MCF 10A (cell line): ENCODE measurements at places on chromosomes 3 and 15. TPM values are rescaled to one million over a fixed set of nuclear protein-coding genes. Genes with fewer than 3 reads are reported as not detected.

- DNase-seq, result no peak
- no peaks in the 10 kb centered on the region for H3K36me3 ChIP-seq
- no peak overlapping the region for H3K27ac ChIP-seq
- no peak overlapping the region for H3K4me3 ChIP-seq
- H3K4me1 ChIP-seq, result no peaks in the 10 kb centered on the region
Observed at GRCh38 chr3:13347390-13347950, 72.7 kb downstream of the NUP210 start.

DNA sequence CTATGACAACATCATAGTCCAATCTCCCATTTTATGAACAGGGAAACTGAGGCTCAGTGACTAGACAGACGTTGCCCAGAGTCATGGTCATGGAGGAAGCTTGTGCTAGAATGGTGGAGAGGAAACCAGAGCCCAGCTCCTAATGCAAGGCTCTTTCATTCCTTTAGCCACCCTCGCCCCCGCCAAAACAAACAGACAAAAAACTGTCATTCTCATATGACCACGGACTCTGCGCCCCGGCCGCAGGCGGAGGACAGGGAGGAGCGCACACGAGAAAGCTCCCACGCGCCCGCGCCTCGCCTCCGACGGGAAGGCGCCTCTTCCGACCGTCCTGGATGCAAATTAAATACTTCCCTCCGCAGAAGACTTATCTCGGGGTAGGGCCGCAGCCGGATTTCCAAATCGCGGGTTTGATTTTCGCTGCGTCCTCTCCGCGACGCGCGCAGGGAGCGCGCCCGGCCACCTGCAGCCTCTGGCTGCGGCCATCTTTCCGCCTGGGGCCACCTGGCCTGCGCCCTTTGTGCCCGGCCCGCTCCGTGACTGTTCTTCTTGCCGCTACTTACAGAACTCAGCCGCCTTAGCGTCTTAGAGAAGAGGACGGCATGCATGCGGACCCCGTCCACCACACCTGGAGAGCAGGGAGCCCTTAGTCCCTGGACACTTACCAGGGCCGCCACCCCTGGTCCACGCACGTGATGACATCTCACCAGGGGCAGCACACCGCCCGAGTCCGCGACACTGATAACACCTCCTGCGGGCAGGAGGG, 670 bp upstream of the ATP13A3 start:
- peak overlapping the region; percentile 92 for H3K27ac ChIP-seq
- H3K27me3 ChIP-seq, result no peaks in the 10 kb centered on the region
- no peak for DNase-seq

- H3K36me3 ChIP-seq, result no peaks in the 10 kb centered on the region
- H3K27me3 ChIP-seq, result no peaks in the 10 kb centered on the region
- no peak overlapping the region for H3K27ac ChIP-seq
- no peak for DNase-seq
- no peak overlapping the region for H3K4me3 ChIP-seq
Observed at GRCh38 chr3:4528819-4529600, 35.9 kb downstream of the ITPR1 start.

Gene SCN11A
- total RNA-seq, result 0.05 TPM in 1 of 2 replicates, not detected in the other

- H3K4me1 ChIP-seq, result no peaks in the 10 kb centered on the region
- no peak for DNase-seq
- H3K36me3 ChIP-seq, result no peaks in the 10 kb centered on the region
- no peaks in the 10 kb centered on the region for H3K27me3 ChIP-seq
- no peak overlapping the region for H3K27ac ChIP-seq
- no peak overlapping the region for H3K4me3 ChIP-seq
Observed at GRCh38 chr15:70954733-70955132, 62.1 kb downstream of the LRRC49 start.

GRCh38 chr15:66369773-66370651, 13.5 kb upstream of the TIPIN start:
- H3K27me3 ChIP-seq, result no peaks in the 10 kb centered on the region
- peak; percentile 54 for DNase-seq
- H3K4me1 ChIP-seq, result peaks cover 7% of the 10 kb centered on the region
- H3K36me3 ChIP-seq, result no peaks in the 10 kb centered on the region
- no peak overlapping the region for H3K27ac ChIP-seq
- H3K4me3 ChIP-seq, result peak overlapping the region; percentile 48

- no peak overlapping the region for H3K27ac ChIP-seq
- H3K36me3 ChIP-seq, result no peaks in the 10 kb centered on the region
- peaks cover under 1% of the 10 kb centered on the region for H3K4me1 ChIP-seq
- no peaks in the 10 kb centered on the region for H3K27me3 ChIP-seq
- DNase-seq, result no peak
Observed at GRCh38 chr15:60679256-60679655, 200.3 kb upstream of the ICE2 start.

DNA sequence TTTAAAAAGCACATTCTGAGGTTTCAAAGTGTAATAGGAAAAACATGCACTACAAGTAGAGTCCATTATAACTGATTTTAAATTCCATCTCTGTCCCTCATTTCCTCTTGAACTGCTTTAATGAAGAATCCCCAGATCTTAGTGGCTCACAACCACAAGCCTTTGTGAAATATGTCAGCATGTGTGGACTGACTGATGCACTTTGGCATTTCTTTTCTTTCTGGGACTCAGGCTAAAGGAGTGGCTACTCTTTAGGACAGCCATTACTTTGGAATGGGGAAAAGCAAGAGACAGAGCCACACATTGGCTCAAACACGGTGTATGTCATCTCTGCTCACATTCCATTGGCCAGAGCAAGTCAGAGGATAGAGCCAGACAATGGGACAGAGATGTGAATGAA, 139.6 kb downstream of the GRM7 start:
- no peak overlapping the region for H3K4me3 ChIP-seq
- no peak for DNase-seq
- H3K4me1 ChIP-seq, result no peaks in the 10 kb centered on the region
- no peaks in the 10 kb centered on the region for H3K27me3 ChIP-seq

Gene CLDN18
- total RNA-seq, result not detected in 2 replicates

DNA sequence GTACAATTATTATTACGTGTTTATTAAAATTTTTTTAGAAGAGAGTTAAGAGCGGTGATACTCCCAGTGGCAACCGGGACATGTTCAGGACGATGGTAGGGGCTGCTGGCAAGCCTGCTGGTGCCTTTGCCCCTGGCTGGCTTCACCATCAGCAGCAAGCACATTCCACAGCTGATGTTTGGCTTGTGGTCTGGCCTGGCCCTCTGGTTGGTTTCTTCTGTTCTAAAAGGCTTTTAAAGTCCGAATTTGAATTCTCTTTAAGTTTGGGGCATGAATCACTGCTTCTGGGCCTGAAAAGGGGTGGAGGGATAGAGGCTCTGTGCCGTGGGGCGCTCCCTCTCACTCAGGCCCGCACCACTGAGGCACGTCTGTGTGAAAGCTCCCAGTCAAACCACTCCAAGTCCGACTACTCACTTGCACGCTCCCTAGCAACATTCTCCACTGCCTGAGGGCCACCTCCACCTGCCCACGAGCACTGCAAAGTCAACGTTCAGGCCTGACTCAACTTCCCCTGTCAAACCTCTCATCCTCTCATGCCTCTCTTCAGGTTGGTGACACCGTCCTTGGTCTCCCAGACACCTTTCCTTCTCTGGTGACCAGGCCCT, 10.1 kb downstream of the ITGA11 start:
- no peaks in the 10 kb centered on the region for H3K36me3 ChIP-seq
- no peak for DNase-seq
- no peak overlapping the region for H3K27ac ChIP-seq
- H3K4me3 ChIP-seq, result no peak overlapping the region
- H3K4me1 ChIP-seq, result no peaks in the 10 kb centered on the region

DNA sequence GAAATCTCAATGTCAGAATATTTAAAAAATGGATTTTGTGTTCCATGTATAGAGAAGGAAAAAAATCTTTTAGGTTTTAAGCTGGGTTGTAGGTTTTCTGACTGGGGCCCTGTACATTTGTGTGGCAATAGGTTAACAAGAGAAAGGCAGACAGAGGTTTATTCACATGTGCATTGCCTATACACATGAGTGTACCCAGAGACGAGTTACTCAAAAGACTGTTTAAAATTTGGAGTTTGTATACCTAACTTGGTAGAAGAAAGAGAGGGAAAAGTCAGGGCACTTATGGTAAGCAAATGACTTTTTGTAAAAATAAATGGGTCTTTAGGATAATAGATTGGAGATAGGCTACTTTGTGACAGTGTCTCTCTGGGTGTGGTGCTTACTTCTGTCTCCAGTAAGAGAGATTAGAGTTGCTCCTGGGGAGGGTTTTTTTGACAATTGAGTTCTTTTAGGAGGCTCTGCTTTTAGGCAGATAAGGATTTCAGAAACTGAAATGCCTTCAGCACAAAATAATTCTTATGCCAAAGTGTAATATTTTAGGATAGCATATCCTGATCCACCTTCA, 225.2 kb downstream of the TCF12 start:
- DNase-seq, result no peak
- H3K36me3 ChIP-seq, result no peaks in the 10 kb centered on the region
- H3K27ac ChIP-seq, result no peak overlapping the region
- no peaks in the 10 kb centered on the region for H3K27me3 ChIP-seq
- H3K4me1 ChIP-seq, result peaks cover 6% of the 10 kb centered on the region

DNA sequence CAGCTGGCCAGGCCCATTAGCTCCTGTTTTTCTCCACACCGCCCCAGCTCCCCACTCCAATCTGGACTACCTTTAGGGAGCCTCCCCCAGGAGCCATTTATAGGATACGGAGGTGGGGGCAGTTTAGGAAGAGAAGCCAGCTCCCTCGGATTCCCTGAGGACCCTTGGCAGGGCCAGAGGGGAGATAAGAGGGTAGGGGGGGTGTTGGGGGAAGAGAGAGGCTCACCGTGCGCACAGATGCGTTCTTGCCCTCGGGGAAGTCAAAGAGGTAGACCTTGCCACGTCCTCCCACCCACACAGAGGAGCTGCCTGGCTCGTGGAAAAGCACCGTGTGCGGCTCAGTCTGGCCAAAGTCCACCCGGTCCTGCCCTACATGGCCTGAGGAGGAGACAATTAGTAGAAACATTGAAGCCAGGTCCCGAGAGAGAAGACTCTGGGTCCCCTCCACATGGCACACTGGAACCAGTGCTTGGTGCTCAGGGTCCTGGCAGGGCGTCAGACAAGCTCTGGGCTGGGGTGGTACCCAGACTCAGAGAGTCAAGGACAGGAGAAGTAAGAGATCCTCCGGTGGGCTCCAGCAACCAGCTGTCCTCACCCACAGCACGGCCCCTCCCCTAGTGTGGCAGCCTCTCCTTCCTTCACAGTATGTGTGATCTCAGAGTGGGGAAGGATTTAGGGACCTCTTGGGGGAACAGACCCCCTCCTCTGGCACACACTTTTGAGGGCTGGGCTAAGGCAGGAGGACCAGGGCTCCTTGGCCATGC, 15.0 kb downstream of the SEMA7A start:
- no peak overlapping the region for H3K27ac ChIP-seq

Gene ITIH4
- 0.58 and 2.9 TPM in 2 replicates for total RNA-seq

DNA sequence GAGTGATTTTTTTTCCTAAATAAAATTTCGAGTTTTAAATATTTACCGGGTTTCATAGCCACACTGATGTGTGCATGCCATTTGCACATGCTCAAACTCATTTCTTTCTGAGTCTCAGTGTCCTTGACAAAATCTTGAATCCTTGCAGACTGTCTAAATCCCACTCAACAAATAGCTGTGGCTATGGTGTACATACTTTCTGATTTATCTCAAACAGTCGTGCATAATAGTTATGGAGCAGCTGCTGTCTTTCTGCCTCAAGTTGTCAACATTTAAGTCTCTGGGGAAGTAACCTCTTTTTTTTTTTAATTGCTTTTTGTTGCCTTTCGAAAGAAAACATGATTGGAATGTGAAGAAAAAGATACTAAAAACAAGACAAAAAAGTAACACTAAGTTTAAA, 52.8 kb upstream of the UTS2B start:
- H3K36me3 ChIP-seq, result peaks cover 65% of the 10 kb centered on the region
- no peaks in the 10 kb centered on the region for H3K4me1 ChIP-seq
- no peaks in the 10 kb centered on the region for H3K27me3 ChIP-seq
- DNase-seq, result no peak

DNA sequence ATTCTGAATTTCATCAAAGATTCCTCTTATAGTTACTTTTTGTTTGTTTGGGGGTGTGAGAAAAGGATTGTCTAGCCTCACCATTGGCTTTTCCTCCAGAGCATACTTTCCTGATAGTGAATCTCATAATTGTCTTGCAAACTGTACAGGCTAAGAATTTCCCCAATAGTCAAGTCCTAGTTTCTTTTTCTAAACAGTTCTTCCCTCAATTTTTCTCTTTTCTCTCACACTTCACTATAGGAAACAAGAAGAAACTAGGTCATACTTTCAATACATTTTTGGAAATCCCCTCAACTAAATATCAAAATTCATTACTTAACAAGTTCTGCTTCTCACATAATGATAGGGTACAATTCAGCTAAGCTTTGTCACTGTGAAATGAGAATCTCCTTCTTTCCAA, 241.9 kb downstream of the IL20RB start:
- DNase-seq, result no peak
- no peak overlapping the region for H3K27ac ChIP-seq
- H3K4me3 ChIP-seq, result no peak overlapping the region
- H3K4me1 ChIP-seq, result no peaks in the 10 kb centered on the region

DNA sequence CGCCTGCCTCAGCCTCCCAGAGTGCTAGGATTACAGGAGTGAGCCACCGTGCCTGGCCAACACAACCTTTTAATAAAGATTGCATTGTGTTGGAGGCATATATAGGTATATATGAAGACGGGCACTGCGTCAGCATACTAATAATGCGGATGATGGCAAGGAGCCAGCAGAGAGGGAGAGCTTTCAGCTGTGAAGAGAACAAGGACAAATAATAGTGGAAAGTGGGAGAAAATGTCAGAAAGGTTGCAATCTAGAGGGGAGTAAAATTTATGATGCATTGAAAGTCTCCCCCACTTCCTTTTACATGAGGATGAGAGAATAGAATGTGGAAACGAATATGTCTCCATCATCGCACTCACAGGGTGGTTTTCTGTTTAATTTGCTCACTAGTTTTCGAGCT, 170.5 kb upstream of the TBL1XR1 start:
- no peak overlapping the region for H3K4me3 ChIP-seq
- H3K36me3 ChIP-seq, result no peaks in the 10 kb centered on the region
- no peak for DNase-seq

DNA sequence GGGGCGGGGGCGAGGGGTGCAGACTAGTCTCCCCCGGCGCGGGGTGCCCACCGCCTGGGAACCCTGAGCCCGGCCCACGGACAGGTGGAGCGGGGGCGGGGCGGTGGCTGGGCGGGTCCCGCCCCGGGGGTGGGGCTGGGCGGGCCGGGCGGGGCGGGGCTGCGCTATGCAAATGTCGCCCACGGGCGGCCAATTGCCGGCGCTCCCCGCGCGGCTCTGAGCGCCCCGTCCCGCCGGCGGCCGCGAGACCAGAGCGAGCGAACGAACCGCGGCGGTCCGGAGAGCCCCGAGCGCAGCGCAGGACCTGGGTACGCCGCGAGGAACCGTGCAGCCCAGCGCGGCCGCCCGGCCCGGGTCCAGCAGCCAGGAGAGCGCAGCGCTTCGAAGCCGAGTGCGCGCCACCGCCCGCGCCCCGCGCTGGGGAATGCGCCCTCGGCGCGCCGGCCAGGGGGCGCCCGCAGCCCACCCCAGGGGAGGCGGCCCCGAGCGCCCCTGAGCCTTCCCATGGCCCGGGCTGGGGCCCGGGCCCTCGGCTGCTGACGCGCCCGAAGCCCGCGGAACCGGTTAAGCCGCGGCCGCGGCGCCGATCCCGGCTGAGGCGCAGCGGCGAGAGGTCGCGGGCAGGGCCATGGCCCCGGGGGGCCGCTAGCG, at the start of gene SEMA3F:
SEMA3F (plus strand) TSS at position 485 of the 651 bp plus-strand sequence. CDS start 4,299 bp downstream, outside the sequence.
- DNase-seq, result peak; percentile 78
- H3K27ac ChIP-seq, result peak within 1 kb of the TSS; percentile 61
- peaks cover 3% of the 10 kb centered on the region for H3K36me3 ChIP-seq
- peak within 1 kb of the TSS; percentile 84 for H3K4me3 ChIP-seq
- peaks cover 63% of the 10 kb centered on the region for H3K4me1 ChIP-seq
